ENCODE measurements at places on chromosomes 11 and 22.

GRCh38 chr11:107562647-107563208, 2.8 kb downstream of the ALKBH8 start:
- DNase-seq: no peak

DNA sequence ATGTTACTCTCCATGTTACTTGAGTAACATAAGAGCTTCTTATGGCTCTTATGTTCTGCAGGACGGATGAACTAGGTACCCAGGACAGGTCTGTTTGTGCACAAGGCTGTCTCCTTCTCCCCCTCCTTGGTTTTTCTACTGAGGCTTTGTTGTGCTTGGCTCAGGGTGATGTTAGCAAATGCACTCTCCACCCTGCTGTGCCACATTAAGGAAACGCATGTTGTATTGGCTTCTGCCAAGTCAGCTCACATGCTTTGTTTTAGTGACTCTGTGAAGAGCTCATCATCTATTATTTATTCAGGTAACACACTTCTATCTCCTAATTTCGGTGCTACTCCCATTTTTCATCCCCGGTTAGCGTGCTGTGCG, 108.3 kb downstream of the PTPRJ start:
- DNase-seq: no peak

- no peak for DNase-seq
Observed at GRCh38 chr11:89490981-89491690, at the start of gene NOX4. Gene NOX4, minus strand, starts transcription at chr11:89491375. Its CDS starts 129 bp downstream, at chr11:89491246.

DNA sequence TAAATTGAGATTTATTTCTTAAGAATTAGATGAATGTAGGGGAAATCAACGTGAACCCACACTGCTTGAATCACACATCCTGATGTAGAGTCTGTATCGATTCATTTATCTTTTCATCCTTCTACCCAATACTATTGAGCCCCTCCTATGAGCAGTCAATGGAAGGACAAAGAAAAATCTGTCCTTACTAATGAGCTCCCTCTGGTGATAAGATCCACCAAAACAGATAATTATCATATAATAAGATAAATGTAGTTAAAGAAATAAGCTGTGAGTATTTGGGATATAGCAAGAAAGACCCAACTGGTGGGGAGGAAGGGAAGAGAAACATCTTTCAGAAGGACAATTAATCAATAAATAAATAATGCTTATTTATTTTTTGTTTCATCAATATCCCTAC, 385.1 kb upstream of the CCDC90B start:
- no peak for DNase-seq

GRCh38 chr22:16959345-16959930, 48.6 kb downstream of the GAB4 start:
- DNase-seq: no peak

- no peak for DNase-seq
Observed at GRCh38 chr11:69828276-69828970, 9.2 kb upstream of the FGF3 start.

DNA sequence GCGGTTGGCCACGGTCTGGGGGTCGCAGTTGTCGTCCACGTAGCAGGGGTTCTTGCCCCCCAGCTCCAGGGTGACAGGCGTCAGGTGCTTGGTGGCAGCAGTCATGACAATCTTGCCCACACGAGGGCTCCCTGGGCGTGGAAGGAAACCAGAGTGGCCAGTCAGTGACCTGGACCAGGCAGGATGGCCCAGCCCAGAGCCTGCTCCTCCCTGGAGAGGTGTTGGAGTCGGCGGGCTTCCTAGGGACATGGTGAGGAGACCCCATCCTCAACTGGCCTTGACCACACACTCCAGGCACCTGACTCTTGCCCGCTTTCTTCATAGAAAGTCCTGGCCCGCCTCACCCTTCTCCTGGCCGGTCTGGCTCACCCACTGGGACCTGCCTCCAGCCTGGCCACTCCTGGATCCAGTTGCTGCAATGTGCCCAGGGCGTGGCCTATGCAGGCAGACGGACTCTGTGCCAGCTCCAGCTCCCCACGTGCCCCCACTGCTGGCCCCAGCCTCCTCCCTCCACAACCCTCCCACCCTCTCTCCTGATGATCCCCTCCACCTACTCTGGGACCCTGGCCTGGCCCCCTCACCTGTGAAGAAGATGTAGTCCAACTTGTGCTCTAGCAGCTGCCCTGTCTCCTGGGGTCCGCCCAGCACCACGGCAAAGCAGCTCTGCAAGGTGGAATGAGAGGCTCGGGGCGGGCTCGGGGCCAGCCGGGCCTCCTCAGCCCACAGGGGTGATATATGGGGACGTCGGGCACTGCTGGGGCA, 8.7 kb downstream of the ALDH3B2 start:
- DNase-seq: no peak

- DNase-seq: no peak
Observed at GRCh38 chr11:22304337-22304961, 33.7 kb upstream of the SLC17A6 start.

DNA sequence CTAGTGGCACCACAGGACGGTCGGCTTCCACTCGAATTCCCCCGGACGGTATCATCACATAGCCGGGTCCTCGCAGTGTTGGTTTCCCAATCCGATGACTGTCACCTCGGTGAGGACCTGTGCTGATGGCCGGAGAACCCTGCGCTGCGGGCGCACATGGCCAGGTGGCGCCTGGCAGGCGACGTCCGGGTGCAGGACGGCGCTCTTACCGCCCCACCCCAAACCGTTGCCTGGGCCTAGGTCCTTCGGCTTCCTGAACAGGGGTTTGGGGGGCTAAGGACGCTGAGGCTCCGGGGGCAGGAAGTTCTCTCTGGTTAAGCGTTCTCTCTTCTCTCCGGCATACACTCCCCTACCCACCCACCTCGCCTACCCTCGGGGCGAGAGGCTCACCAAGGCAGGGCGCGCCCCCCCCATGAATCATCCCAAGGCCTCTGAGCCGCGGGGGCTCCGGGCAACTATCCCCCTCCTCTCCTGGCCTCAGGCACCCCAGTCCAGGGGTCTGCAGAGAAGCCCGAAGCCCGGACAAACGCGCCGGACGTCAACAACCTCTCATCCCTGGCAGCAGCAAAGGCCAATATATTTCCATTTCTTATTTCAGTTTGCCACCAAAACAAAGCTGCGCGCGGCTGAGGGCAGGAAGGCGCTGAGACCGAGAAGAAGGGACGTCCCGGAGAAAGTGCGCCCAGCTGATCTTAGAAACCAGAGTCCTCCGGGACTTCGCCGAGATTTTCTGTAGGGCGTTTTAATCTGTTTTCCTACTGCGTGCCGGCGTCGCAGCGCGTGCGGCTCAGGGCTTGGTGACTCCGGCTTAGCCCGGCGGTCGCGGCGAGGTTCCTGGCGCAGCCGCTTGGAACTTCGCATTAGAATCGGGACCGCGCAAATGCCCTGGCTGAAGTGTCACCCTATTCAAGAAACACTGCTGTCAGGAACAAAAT, 5.6 kb downstream of the ALX4 start:
- DNase-seq: no peak

- no peak for DNase-seq
Observed at GRCh38 chr11:119196833-119197483, 9.2 kb upstream of the CBL start.

GRCh38 chr11:129787532-129788155, 28.0 kb upstream of the TMEM45B start:
- DNase-seq: no peak

- no peak for DNase-seq
Observed at GRCh38 chr22:49550141-49550430, 277.6 kb downstream of the BRD1 start.

DNA sequence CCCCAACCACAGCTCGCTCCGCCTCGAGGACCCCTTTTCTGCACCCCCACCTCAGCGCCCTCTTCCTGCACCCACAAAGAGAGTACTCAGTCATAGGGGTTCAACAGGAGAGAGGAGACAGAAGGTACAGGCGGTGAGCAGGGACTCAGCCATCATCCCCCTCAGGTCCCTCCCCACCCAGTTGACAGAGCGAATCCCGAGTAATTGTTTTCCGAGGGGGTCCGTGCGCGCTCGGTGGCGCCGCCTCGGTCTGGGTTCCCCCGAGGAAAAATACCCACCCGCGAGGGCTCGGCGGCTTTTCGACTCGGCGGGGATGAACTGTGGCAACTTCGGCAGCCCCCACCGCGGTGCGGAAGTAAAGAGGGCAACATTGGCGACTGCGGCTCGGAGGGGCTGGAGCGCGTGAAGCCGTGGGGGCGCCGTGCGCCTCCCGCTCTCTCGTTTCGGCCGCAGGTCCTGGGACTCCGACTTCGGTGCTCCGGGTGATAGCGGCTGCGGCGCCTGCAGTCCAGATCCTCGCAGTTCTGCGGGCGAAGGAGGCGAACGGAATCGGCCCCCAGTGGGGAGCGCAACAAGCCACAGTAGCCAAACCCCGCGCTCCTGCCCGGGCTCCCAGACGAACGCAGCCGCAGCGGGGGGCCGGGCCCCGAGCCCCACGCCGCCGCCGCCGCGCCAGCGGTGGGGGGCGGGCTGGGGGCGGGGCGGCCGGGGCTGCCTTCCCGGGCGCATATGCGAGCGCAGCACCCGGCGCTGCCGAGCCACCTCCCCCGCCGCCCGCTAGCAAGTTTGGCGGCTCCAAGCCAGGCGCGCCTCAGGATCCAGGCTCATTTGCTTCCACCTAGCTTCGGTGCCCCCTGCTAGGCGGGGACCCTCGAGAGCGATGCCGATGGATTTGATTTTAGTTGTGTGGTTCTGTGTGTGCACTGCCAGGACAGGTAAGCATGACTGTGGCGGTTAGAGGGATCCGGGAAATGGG, at the start of gene NELL1:
NELL1 (plus strand) TSS at position 743 of the 976 bp plus-strand sequence.
- no peak for DNase-seq

DNA sequence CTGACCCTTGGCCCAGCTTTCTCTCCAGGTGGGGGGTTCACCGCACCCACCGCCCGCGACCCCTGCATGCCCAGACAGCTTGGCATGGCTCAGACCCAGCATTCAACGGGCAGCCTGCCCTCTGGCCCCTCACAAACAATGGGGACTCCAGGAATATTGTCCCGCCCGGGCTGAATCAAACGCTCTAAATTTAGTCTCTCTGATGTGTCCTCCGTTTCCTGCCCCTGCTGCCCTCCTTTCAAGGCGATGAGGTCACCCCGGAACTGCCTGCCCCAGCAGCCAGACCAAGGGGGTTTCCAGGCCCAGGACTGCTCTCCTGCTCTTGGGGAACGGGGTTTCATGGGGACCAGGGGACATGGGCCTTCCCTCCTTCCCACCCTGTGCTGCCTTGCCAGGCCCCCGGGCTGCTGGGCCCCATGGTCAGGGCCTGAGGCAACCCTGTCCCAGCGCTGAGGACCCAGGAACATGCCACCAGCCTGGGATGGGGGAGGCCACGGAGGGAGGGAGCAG, 10.1 kb upstream of the PDGFB start:
- DNase-seq: no peak

DNA sequence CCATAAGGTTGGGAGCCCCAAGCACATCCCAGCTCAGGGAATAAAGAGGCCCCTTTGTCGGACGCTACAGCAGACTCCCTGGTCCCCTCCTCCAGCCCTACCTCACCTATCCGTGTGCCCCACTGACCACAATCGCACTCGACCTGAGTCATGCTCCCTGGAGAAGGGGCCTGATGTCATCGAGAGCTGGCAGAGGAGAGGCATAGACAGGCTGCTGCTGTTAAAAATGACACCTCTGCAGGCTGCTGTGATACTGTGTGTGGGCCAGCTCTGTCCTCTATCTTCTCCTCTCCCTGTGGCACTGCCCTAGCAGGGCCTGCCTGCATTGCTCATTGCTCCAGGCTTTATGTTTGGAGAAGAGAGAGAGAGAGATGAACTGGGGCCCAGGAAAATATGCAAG, 123.4 kb upstream of the SYT13 start:
- no peak for DNase-seq

GRCh38 chr11:59573216-59573615, 42.4 kb downstream of the OSBP start:
- DNase-seq: no peak
